WTC11 (cell line): ENCODE measurements at places on chromosomes 4 and X.

GRCh38 chrX:70336767-70337166, 46.9 kb downstream of the KIF4A start:
- no peak for DNase-seq

DNA sequence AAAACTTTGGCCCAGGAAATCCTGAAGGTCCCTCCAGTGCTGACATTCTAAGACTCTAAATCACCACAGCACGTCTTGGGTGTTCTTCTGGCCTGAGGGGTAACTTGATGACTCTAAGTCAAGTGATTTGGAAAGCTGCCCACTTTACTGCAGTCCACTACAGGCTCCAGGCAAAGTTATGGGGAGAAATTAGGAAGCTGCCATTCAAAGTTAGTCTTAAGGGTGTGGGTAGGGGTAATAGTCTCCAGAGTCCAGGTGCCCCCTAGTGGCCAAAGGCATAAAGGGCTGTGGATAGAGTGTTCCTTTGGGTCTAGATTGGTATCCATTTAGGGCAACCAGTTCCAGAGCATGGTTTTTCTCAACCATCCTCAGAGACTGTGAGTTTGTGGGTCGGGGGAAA, 38.7 kb upstream of the SLC16A2 start:
- DNase-seq = peak; percentile 67

- DNase-seq = no peak
These were observed 635.4 kb downstream of the SPRY1 start for GRCh38 chr4:124032035-124032434.

GRCh38 chr4:74858921-74859562, 64.7 kb upstream of the BTC start:
- DNase-seq = no peak

GRCh38 chr4:65550500-65550899, 119.8 kb downstream of the EPHA5 start:
- no peak for DNase-seq

- DNase-seq = no peak
These were observed 47.2 kb upstream of the RBPJ start for GRCh38 chr4:26273616-26273980.

DNA sequence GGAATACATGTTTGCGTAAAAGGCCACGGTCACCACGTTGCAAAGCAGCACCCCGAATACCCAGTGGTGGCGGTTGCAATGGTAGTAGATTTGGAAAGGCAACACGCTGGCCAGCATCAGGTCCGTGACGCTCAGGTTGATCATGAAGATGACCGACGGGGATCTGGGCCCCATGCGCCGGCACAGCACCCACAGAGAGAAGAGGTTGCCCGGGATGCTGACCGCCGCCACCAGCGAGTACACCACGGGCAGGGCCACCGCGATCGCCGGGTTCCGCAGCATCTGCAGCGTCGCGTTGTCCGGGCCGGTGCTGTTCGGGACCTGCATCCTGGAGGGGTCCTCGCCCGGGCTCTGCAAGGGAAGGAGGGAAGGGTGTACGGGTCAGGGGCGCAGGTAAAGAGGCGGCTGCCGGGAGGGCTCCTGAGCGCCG, 13.5 kb upstream of the ASMTL start:
- no peak for DNase-seq

GRCh38 chr4:184267673-184268583, 50.3 kb upstream of the ENPP6 start:
- no peak for DNase-seq

GRCh38 chrX:42119076-42119475, 195.7 kb upstream of the CASK start:
- DNase-seq = no peak
